Progenitor cell of endocrine pancreas (in vitro differentiated cells): ENCODE measurements at places on chromosomes 4 and X. TPM values are rescaled to one million over a fixed set of nuclear protein-coding genes. Genes with fewer than 3 reads are reported as not detected.

- no peak overlapping the region for H3K27ac ChIP-seq
- no peaks in the 10 kb centered on the region for H3K27me3 ChIP-seq
- DNase-seq: no peak
- no peaks in the 10 kb centered on the region for H3K4me1 ChIP-seq
- H3K4me3 ChIP-seq: no peak overlapping the region
- H3K36me3 ChIP-seq: no peaks in the 10 kb centered on the region
Measured at GRCh38 chr4:146049802-146050201, 111.2 kb upstream of the ZNF827 start.

DNA sequence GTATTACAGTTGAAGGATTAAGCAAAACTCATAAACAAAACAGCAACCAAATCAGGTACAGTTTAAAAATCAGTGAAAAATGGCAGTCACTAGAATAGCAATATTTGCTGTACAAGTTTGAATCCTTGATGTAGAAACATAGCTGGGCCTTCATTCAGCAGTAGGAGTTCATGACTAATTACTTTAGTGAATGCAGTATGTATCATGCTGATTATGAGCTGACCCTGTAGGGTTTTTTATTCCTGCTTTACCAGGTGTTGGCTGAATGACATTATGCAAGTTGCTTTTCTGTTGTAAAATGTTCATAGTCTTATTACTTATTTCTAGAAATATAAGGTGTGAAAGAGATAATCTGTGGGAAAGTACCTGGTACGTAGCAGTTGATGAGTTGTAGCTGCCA lies 179.6 kb downstream of the CCSER1 start:
- H3K4me1 ChIP-seq: no peaks in the 10 kb centered on the region
- H3K27ac ChIP-seq: no peak overlapping the region
- no peak for DNase-seq

GRCh38 chr4:57124145-57124544 lies 14.0 kb upstream of the IGFBP7 start:
- H3K4me1 ChIP-seq: no peaks in the 10 kb centered on the region
- H3K27me3 ChIP-seq: peaks cover 9% of the 10 kb centered on the region
- no peak for DNase-seq
- peaks cover 2% of the 10 kb centered on the region for H3K36me3 ChIP-seq
- no peak overlapping the region for H3K4me3 ChIP-seq

DNA sequence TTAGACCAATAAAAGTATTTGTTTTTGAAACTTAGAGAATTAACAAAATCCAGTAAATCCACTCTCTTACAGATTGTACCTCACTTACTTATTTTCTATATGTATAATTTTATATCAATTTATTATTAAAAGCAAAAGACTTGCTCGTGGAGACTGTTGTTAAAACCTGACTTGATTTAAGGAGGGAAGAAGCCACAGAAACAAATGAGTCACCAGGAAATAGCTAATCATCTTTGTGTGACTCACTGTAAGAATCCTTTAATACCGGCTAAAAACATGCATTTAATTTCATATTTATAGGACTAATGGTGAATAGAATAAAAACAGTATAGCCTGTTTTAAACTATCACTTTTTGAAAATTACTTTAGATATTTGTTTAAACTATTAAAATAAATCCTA lies 29.9 kb upstream of the UBE2NL start:
- H3K27ac ChIP-seq: no peak overlapping the region
- no peaks in the 10 kb centered on the region for H3K27me3 ChIP-seq
- no peaks in the 10 kb centered on the region for H3K4me1 ChIP-seq
- DNase-seq: no peak

DNA sequence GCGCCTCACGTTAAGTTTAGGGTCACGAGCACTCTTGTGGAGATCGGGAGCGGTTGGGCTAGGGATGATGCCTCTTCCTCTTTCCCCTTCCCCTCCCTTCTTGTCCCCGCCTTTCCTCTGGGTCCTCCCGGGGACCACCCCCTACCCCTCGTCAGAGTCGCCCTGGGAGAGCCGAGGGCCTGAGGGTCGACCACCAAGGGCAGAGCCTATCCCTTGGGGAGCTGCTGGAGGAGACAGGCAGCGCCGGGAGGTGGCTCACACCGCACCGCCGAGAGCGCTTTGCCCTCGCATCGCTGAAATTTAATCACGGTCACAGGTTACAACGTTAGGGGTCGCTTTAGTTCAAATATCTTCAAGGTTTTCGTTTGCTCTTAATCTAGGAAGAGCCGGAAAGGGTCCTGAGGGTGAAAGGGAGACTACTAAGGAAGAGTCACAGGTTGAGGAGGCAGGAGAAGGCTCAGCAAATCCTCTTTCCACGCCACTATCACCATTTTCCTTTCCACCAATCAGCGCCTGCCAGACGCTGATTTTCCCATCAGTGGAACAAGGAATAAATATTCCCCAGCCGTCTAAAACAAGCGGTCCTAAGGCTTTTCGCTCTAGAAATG lies 528 bp upstream of the SNCA start:
- peak; percentile 29 for DNase-seq
- H3K4me1 ChIP-seq: peaks cover 11% of the 10 kb centered on the region
- peak overlapping the region; percentile 94 for H3K27ac ChIP-seq
- H3K4me3 ChIP-seq: peak overlapping the region; percentile 88
- H3K27me3 ChIP-seq: peaks cover 25% of the 10 kb centered on the region

GRCh38 chrX:32408389-32408788 lies 803.0 kb downstream of the DMD start:
- H3K36me3 ChIP-seq: no peaks in the 10 kb centered on the region
- DNase-seq: no peak
- H3K27ac ChIP-seq: no peak overlapping the region

GRCh38 chr4:84821064-84821463 lies 145.4 kb downstream of the WDFY3 start:
- peaks cover 5% of the 10 kb centered on the region for H3K36me3 ChIP-seq
- H3K4me3 ChIP-seq: no peak overlapping the region
- H3K27ac ChIP-seq: no peak overlapping the region
- no peaks in the 10 kb centered on the region for H3K27me3 ChIP-seq
- no peak for DNase-seq

GRCh38 chr4:39718366-39719323 lies 20.7 kb downstream of the UBE2K start:
- H3K36me3 ChIP-seq: peaks cover 15% of the 10 kb centered on the region
- no peak for DNase-seq
- H3K4me1 ChIP-seq: peaks cover 16% of the 10 kb centered on the region
- H3K27me3 ChIP-seq: no peaks in the 10 kb centered on the region
- no peak overlapping the region for H3K4me3 ChIP-seq
- H3K27ac ChIP-seq: peak overlapping the region; percentile 29

DNA sequence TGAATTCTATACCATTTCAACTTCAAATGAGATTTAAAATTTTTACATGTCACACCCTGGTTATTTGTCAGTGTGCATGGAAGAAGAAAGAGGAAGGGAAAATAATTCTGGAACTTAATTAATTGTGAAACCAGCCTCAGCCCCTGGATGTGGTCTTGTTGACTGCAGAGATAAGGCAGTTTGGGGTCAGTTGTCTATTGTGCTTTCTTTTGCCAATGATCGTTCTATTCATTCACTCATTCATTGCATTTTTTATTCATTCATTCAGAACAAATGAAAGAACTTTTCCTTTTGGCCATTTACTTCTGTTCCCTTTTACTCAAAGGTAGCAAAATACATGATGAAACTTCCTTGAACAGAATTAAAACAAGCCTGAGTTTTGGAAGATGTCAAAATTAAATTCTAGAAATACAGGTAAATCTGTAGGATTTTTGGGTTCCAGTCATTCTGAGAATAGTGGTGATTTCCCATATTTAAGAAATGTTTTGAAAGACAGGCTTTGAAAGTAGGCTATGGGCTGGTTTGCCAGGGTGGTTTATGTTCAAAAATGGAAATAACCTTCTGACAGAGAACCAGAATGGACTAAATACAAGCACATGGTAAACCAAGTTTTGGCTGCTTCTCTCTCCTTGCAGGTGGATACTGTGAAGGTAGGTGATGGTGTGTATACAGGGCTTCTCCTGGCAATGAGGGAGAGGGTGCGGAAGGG lies 35.7 kb downstream of the PARM1 start:
- H3K27ac ChIP-seq: no peak overlapping the region
- peaks cover 19% of the 10 kb centered on the region for H3K4me1 ChIP-seq
- no peak for DNase-seq
- H3K4me3 ChIP-seq: no peak overlapping the region

DNA sequence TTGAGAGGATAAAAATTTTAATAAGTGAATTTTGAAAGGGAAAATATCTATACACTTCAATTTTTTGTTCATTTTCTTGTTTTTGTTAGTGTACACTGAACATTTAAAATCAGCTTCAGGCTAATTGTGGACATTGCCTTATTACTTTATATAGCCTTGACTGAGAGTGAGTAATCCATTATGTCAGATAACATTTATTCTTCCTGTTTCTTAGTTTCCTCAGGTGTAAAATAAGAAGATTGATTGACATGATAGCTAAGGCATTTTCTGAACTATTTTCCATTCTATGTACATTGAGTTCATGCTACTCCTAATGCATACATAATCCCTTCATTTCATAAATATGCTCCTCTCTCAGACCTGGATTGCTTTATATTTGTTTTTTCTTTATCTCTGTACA lies 607.3 kb upstream of the AADAT start:
- no peak for DNase-seq
- H3K27me3 ChIP-seq: no peaks in the 10 kb centered on the region
- no peaks in the 10 kb centered on the region for H3K36me3 ChIP-seq
- peaks cover 9% of the 10 kb centered on the region for H3K4me1 ChIP-seq

The MAGEE2 gene
- total RNA-seq: not detected in 2 replicates

The PNMA5 gene
- not detected in 2 replicates for total RNA-seq

The S100G gene
- total RNA-seq: not detected in 2 replicates

The MAP7D2 gene
- total RNA-seq: 1.4 and 1.5 TPM in 2 replicates

The MAGEB1 gene
- not detected in 2 replicates for total RNA-seq
